ENCODE measurements at places on chromosomes 6 and 20.
A peak's percentile ranks its signal among the peaks of the same experiment; 100 is the strongest.

DNA sequence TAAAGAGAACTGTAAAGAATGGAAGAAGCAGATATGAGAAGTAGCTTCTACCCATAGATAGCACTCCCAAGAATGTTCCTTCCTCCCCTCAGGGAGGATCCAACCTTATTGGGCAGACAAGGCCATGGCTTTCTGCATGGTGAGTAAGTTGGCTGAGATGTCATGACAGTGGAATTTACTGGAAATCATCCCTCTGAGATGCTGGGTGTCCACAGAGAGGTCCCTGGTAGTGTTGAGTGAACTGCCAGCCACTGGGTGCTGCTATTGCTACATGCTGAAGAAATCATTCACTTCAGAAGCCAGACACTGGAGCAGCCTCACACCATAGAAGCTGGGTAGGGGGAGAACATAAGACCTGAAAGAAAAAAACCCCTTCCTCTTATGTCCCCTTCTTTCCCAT lies 46.4 kb upstream of the FERMT1 start:
- no peak for DNase-seq

GRCh38 chr6:166474721-166475565 lies 92.2 kb upstream of the MPC1 start:
- no peak for DNase-seq

DNA sequence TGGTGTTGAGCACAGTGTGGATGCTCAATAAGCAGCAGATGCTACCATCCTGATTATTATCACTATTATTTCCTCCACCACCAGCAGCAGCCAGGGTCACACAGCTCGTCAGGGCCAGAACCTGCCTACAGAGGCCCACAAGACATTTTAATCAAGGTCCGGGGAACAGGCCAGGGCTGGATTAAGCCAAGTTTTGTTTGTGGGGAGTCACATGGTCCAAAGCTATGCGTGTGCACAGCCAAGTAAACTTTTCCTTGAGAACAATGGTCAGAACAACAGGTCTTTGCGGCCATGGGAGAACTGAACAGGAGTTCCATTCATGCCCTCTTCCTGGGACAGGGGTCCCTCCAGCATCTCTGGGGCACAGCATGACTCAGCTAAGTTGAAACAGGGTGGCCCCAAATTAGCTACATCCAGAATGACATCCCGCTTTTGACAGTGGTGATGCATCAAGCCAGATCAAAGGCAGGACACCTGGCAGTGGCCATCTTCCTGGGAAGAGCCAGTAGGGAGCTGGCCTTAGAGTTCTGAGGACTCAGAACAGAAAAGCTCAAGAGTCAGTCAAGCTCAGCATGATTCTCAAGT lies 11.7 kb downstream of the SNTA1 start:
- DNase-seq = no peak

GRCh38 chr6:64270083-64270482 lies 634.5 kb downstream of the PHF3 start:
- no peak for DNase-seq

DNA sequence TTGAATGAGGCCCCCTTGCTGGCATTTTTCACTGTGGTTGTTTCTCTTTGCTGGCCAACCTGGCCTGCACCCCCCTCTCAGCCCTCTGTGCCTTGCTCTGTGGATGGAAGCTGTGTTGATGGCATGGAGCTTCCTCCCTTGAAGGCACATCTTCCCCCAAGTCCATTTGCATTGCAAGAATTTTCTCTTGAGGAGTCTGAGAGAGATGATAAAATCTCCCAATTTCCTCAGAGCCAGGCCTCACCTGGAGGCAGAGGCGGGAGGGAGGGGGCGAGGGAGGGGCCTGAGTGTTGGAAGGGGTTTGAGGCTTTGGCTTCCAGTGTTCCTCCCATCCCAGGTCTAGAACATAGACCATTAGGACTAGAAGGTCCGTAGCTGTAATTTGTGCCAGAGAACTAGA lies 175.1 kb downstream of the SCP2D1 start:
- DNase-seq = no peak

DNA sequence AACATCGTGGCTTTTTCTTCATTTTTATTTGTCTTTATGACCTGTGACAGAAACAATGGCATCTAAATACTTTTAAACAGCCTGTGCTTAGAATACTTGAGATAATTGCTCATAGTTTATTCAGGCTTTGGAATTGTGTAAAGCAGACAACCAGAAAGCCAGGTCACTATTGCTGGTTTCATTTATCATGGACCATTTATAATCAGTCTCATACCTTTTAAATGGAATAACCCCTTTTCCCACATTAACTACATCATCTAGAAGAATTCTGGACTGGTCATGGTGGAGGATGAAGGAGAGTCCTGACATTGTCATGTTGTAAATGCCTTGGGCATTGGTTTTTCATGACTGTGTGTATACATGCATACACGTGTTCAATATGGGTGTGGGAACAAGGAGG lies 661.5 kb downstream of the EPM2A start:
- no peak for DNase-seq

GRCh38 chr6:84583784-84584183 lies 180.6 kb downstream of the TBX18 start:
- DNase-seq = no peak

DNA sequence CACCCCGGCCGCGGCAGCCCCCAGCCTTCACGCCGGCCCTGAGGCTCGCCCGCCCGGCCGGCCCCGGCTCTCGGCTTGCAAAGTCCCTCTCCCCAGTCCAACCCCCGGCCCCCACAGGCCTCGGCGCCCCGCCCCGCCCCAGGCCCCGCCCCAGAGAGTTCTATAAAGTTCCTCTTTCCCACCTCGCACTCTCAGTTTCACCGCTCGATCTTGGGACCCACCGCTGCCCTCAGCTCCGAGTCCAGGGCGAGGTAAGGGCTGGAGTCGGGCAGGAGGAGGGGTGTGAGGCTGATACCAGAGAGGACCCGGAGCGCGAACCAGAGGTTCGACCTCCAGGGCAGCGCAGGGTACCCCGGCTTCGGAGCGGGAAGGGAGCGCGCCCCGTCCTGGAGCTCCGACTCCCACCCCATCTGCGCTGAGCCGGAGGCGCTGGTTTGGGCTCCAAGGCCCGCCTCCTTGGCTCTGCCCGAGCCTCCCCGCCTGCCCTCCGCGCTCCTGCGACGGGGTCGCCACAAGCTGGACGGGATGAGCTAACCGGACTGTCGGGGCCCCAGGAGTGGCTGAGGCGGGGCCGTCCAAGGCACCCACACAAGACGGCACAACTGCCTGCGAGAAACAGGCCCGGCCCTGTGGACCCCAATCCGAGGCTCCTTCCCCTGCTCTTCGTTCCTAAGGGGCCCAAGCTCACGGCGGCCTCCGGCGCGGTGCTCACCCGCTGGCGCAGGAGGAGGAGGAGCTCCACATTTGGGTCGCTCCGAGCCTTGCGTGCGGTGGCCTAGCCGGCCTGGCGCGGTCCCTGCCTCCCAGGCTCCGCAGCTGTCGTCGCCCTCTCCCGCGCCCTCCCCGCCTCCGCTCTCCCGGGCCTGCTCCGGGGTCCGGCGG lies at the start of gene IRF4:
IRF4 (plus strand) TSS at position 194 of the 882 bp plus-strand sequence. CDS start 1,401 bp downstream, outside the sequence.
- peak; percentile 95 for DNase-seq

GRCh38 chr20:38770546-38770945 lies 22.3 kb downstream of the ACTR5 start:
- no peak for DNase-seq

GRCh38 chr20:53960579-53961272 lies 109.7 kb downstream of the BCAS1 start:
- DNase-seq = no peak

GRCh38 chr6:169289619-169290339 lies 36.1 kb upstream of the THBS2 start:
- no peak for DNase-seq

GRCh38 chr6:37868447-37868825 lies 48.9 kb downstream of the ZFAND3 start:
- DNase-seq = no peak

DNA sequence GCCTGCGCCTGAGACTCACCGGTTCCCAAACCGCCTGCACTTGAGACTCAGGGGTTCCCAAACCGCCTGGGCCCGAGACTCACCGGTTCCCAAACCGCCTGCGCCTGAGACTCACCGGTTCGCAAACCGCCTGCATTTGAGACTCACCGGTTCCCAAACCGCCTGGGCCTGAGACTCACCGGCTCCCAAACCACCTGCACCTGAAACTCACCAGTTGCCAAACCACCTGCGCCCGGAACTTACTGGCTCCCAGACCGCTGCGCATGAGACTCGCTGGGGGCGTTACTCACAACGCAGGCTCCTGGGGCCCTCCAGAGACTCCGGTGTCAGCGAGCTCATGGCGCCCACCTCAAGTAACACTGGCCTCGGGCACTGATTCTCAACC lies 90.2 kb downstream of the DACT2 start:
- DNase-seq = no peak

DNA sequence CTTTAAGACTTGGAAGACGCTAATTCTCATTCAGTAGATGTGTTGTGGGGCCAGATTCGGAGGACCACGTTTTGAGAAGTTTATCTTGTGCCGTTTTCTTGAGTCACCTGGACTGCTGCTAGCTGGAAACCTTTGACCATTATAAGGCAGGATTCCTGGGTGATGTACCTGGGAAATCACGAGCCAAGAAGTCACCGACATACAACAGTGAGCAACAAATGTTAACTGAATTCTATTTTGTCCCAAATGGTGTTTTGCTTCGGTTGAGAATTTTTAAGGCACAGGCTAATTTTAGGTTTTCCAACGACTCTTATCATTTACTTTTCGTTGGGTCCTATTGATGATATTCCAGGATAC lies 93.4 kb upstream of the BTN3A2 start:
- DNase-seq = peak; percentile 76

- DNase-seq = no peak
These were observed 615.7 kb upstream of the CITED2 start for GRCh38 chr6:139990026-139990686.

DNA sequence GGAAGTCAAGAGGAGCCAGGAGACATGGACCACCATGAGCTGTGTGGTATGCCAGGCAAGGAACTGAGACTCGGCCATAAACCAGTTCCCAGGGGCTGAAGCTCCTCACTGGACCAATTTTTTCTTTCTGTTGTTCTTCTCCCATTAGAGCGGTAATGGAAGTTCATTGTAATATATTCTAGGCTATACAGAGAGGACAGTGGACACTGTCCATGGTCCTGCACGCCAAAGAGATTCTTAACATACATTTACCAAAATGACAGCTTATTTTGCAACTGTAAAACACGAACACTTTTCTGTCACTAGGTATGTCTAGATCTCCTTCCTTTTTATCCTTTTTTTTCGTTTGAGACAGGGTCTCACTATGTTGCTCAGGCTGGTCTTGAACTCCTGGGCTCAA lies 13.1 kb upstream of the DSN1 start:
- no peak for DNase-seq

GRCh38 chr6:161439093-161439492 lies 165.2 kb upstream of the AGPAT4 start:
- DNase-seq = no peak

DNA sequence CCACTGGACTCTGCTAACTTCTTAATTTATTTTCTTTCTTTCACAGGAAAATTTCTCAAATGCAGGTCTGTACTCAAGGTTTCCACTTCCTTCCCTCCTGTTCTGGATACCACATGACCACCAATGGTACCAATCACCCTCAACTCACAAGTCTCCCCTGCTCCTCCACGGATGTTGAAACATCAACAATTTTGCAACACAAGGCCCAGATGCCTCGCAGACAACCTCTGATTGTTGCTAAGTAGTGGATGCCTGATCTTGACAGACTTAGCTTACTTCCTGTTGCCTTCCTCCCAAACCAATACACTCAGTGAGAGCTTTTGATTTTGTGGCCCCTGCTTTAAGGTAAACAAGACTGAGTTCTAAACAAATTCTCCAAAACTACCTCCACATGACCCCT lies 146.6 kb downstream of the FRK start:
- no peak for DNase-seq

DNA sequence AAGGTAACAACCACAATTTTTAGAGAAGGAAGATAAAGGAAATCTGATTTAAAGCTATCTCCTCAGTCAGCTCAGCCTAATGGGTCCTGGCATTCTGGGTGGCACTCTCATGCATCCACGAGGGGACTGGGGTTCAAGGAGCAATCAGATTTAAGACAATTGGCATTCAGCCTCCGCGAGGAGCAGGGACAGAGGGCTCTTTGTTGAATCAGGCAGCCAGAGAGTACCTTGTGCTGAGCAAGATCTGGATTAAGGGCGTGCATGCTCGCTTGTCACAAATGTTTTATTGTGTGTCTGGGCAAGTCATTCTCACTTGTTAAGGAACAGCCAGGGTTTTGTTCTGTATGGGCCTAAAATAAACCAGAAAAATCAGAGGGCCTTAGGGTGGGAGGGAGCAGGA lies 475.3 kb upstream of the NRSN1 start:
- no peak for DNase-seq

- DNase-seq = no peak
These were observed 65.7 kb downstream of the TBXT start for GRCh38 chr6:166101819-166102419.

- no peak for DNase-seq
These were observed 2.2 kb downstream of the HSPA1B start for GRCh38 chr6:31829633-31830283.

GRCh38 chr6:53868626-53869025 lies 73.8 kb downstream of the LRRC1 start:
- no peak for DNase-seq

GRCh38 chr6:34196116-34196832 lies 40.4 kb upstream of the HMGA1 start:
- peak; percentile 98 for DNase-seq

DNA sequence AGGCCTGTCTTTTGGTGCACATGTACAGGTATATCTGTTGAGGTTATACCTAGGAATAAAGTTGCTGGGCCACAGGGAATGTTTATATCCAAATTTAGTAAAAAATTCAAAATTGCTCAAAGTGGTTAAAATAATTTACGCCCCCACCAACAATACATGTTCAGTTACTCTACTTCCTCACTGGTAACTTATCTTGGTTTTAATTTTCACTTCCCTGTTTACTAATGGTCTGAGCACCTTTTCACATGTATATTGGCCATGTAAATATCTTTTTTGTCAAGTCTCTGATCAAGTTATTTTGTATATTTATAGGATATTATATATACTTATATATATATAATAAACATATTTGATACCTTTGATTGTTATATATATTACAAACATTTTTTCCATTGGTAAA lies 9.7 kb downstream of the PDE7B start:
- no peak for DNase-seq

- no peak for DNase-seq
These were observed at the start of gene DOK5 for GRCh38 chr20:54475334-54476168. TSS of gene DOK5 (plus strand) at chr20:54475593. CDS start at chr20:54475947, 354 bp downstream.

DNA sequence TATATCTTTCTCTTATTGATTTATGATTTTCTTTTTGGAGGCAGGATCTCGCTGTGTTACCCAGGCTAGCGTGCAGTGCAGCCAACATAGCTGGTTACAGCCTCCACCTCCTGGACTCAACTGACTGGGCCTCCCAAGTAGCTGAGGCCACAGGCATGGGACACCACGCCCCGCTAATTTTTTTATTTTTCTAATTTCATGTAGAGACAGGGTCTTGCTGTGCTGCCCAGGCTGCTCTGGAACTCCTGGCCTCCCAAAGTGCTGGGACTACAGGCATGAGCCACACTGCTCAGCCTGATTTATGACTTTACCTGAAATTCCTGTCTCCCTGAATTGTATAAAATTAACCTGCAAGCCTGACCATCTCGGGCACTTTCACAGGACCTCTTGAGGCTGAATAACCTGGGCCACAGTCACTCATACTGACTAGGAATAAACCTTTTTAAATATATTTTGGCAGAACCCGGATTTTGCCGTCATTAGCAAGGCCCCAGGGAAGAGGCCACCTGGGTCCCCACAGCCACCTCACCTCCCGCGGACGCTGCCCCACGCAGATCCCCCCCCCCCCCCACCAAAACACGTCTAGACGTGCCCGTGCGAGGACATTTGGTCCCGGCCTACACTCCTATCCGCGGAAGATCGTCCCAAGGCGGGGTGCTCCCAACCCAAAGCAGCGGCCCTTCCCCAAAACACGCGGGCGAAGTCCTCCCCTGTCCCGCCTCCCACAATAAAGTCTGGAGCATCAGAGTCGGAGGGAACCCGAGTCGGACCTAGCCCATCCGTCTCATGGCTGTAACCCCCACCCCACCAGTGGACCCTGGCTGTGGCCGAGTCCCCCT lies 902 bp downstream of the ZNF337 start:
- no peak for DNase-seq

Measured in activated CD8-positive, alpha-beta memory T cell treated with anti-CD3 and anti-CD28 coated beads for 24 hours (primary cell).